BJ (cell line): ENCODE measurements at places on chromosomes 4 and X. TPM values are rescaled to one million over a fixed set of nuclear protein-coding genes. Genes with fewer than 3 reads are reported as not detected.

Gene CCKAR
- 0.12 and 0.17 TPM in 2 replicates for polyA plus RNA-seq

Gene PRSS12
- polyA plus RNA-seq = 108 and 139 TPM in 2 replicates

Gene FABP2
- polyA plus RNA-seq = not detected in 2 replicates

Gene SLC49A3
- 1.6 and 2.8 TPM in 2 replicates for polyA plus RNA-seq

Gene MAP3K15
- 0.04 and 0.07 TPM in 2 replicates for polyA plus RNA-seq

Gene GYPB
- polyA plus RNA-seq = not detected in 2 replicates

Gene FAM53A
- 2.0 and 3.7 TPM in 2 replicates for polyA plus RNA-seq

Gene ASB12
- polyA plus RNA-seq = 0.06 TPM in 1 of 2 replicates, not detected in the other

Gene CT45A10
- not detected in 2 replicates for polyA plus RNA-seq

Gene ARMCX4
- polyA plus RNA-seq = 2.5 and 3.6 TPM in 2 replicates

Gene TRMT44
- 5.3 and 7.1 TPM in 2 replicates for polyA plus RNA-seq

Gene ATP2B3
- 0.02 TPM in 1 of 2 replicates, not detected in the other for polyA plus RNA-seq

Gene GAGE2A
- polyA plus RNA-seq = not detected in 2 replicates

Gene PCDH11X
- not detected in 2 replicates for polyA plus RNA-seq

Gene TCEANC
- polyA plus RNA-seq = 1.1 and 2.0 TPM in 2 replicates

Gene IL2
- polyA plus RNA-seq = not detected in 2 replicates

Gene MAGEA1
- polyA plus RNA-seq = not detected in 2 replicates

Gene HELT
- not detected in 2 replicates for polyA plus RNA-seq

Gene FATE1
- polyA plus RNA-seq = not detected in 2 replicates

Gene SUV39H1
- 4.1 and 9.7 TPM in 2 replicates for polyA plus RNA-seq

Gene APELA
- polyA plus RNA-seq = not detected in 2 replicates

Gene HCCS
- 18.9 and 26.7 TPM in 2 replicates for polyA plus RNA-seq

Gene PTCHD1
- polyA plus RNA-seq = not detected in 2 replicates

Gene TMSB15A
- polyA plus RNA-seq = 3.0 and 6.3 TPM in 2 replicates

Gene SNCA
- polyA plus RNA-seq = 0.18 and 0.50 TPM in 2 replicates

Gene TBX22
- not detected in 2 replicates for polyA plus RNA-seq

Gene IL21
- polyA plus RNA-seq = not detected in 2 replicates

Gene STK32B
- polyA plus RNA-seq = 5.6 and 11.2 TPM in 2 replicates

Gene TSPAN5
- 74.5 and 96.5 TPM in 2 replicates for polyA plus RNA-seq

Gene SULT1E1
- polyA plus RNA-seq = not detected in 2 replicates

Gene NDST4
- polyA plus RNA-seq = not detected in 2 replicates

Gene POU4F2
- polyA plus RNA-seq = not detected in 2 replicates

Gene SLC9B1
- 0.07 and 0.25 TPM in 2 replicates for polyA plus RNA-seq

Gene CWH43
- polyA plus RNA-seq = not detected in 2 replicates

Gene CNGA1
- polyA plus RNA-seq = 0.04 TPM in 1 of 2 replicates, not detected in the other

Gene HSFX1
- polyA plus RNA-seq = 0.12 and 0.25 TPM in 2 replicates

Gene PDCL2
- not detected in 2 replicates for polyA plus RNA-seq

Gene TTC29
- polyA plus RNA-seq = not detected in 2 replicates

Gene OTUD6A
- not detected in 2 replicates for polyA plus RNA-seq

Gene SERTM2
- not detected in 2 replicates for polyA plus RNA-seq

Gene ZNF275
- polyA plus RNA-seq = 12.0 and 13.2 TPM in 2 replicates
